Ecto neural progenitor cell (in vitro differentiated cells): ENCODE measurements at places on chromosomes 4 and X.

- no peak for DNase-seq
Observed at GRCh38 chrX:22690116-22690515, 309.6 kb upstream of the DDX53 start.

DNA sequence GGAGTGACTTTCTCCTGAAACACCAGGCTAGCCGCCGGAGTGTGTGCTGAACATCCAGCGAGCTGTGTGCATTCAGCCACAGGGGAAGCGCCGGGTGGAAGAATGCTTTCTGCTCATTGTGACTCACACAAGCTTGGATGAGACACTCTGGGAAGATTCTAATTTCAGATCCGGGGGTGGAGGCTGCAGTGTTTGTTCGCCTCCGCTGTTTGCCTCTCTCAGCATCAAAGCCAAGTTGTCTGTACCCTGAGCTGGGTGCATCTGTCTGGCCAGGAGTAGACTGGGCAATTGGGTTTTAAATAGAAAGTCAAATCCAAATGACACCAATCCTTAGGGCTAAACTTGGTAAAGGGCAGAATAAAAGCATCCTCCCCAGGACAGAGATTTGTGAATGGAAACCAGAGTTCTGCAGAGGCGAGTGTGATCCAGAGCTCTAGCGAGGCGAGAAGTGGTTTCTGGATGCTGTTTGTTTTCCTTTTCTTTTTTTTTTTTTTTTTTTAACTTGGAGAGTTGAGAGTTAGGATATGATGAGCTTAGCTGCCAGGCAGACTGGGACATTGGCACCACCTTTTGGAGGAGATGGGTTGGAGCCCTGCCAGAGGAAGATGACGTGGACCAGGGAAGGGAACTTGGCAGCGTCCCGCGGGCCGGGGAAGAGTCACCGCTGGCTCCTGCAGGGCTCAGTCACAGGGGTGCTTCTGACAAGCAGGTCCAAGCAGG, 196.0 kb upstream of the PSAPL1 start:
- no peak for DNase-seq

- peak; percentile 60 for DNase-seq
Observed at GRCh38 chr4:147924604-147925412, 192.9 kb downstream of the ARHGAP10 start.

GRCh38 chrX:74216421-74216820, 87.6 kb upstream of the ZCCHC13 start:
- no peak for DNase-seq

GRCh38 chr4:38084877-38085711, 124.9 kb downstream of the PTTG2 start:
- DNase-seq, result no peak

DNA sequence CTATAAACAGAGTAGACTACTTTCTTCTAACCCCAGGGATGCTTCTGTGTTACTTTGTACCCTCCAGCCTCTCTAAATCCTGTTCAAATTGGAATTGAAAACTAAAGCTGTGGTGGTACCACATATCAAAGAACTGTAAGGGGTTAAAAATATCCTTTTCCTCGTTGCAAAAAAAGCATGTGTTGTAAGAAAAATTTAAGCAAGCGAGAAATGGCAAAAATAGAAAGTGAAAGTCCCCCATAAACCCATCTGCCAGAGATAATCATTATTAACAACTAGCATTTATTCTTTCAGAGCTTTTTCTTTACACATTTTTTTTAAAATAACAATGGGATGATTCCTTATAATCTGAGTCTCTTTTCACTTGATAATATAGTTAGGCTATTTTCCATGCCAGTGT, 40.6 kb downstream of the TMEM164 start:
- no peak for DNase-seq

- DNase-seq, result no peak
Observed at GRCh38 chrX:138885886-138886285, 174.4 kb upstream of the FGF13 start.

DNA sequence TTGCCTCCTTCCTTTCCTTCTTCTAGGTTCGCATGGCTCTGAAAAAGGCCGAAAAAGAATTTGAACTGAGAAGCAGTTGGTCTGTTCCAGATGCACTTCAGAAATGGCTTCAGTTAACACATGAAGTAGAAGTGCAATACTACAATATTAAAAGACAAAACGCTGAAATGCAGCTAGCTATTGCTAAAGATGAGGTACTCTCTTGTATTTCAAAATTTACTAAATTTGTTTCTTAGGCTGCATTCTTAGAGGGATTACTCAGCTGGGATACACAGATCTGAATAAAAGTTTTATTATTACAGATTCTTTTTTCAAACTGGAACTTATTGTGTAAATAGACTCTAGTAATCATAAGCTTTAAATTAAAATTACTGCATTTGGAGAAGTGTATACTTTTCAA, 146.9 kb downstream of the STIM2 start:
- no peak for DNase-seq

DNA sequence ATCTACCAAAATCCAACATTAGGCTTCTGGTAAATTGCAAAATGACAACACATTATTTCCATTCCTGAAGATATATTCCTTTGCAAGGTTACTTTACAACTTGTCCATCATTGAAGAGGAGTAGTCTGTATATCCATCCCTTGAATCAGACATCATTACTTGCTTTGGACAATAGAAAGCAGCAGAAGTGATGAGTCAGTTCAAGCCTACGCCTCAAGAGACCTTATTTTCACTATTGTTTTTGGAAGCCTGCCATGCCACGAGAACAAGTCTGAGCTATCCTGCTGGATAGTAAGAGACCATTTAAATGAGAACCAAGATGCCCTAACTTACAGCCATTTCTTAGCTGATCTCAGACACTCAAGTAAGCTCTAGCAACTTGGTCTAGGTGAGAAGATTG, 246.0 kb upstream of the HHIP start:
- DNase-seq, result no peak

DNA sequence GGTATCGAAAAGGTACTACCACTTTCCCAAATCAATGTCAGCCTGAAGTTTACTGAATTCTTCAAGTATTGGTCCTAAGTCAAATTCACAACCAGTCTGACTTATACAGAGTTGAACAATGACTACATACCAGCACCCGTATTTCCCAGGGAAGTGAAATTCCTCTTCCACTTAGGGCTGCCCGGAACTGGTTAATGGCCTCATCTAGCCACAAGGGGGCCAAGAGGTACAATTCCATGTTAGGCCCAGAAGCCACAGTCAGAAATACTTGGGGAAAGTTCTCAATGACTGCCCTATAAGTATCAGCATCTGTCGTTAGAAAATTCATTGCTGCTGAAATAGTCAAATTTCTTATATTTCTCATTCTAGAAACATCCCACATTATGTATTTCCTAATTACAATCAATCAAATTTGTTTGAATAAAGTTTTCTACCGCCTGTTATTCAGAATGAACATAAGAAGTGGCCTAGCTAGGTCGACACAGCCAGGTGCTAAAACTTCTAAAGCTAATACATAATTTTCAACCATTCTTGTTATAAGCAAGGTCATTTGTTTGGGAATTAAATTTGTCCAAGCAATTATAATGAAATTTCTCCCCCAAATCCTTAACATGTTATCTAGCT, 5.6 kb upstream of the PCDH7 start:
- DNase-seq, result peak; percentile 53

DNA sequence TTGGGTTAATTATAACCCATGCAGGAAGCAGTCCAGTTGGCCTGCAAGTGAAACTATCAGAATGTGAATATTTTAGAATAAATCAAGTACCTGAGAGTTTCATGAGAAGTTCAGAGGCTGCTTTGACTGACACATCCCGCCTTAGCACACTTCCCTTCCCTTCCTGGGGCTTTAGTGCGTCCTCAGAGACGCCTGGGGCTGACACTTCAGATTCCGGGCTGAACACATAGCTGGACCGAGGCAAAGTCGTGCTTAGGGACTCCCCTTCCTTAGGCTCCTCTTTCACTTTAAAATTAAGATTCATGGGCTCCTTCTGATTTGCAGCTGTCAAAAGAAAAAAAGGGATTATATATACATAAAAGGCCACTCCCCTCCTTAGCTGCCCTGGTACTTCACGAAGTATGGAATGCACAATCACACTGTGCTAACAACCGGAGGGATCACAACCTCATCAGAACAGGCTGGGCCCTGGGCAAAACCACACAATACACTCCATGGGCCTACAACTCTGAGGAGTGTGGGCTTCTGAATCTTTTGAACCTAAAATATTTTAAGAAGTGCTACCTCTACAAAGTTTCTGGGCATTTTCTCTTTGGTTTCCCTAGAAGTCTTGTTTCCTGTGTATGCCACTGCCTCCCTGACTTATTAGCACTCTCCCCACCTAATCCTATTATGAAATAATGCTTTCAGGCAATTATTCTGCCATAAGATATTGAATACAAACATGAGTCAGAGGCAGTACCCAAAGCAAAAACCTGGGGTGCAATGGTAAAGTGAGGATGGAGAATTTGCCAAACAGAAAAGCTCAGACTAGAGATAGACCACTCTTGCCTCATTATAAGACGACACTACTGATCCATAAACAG, 68.2 kb downstream of the ZNF827 start:
- DNase-seq, result no peak

DNA sequence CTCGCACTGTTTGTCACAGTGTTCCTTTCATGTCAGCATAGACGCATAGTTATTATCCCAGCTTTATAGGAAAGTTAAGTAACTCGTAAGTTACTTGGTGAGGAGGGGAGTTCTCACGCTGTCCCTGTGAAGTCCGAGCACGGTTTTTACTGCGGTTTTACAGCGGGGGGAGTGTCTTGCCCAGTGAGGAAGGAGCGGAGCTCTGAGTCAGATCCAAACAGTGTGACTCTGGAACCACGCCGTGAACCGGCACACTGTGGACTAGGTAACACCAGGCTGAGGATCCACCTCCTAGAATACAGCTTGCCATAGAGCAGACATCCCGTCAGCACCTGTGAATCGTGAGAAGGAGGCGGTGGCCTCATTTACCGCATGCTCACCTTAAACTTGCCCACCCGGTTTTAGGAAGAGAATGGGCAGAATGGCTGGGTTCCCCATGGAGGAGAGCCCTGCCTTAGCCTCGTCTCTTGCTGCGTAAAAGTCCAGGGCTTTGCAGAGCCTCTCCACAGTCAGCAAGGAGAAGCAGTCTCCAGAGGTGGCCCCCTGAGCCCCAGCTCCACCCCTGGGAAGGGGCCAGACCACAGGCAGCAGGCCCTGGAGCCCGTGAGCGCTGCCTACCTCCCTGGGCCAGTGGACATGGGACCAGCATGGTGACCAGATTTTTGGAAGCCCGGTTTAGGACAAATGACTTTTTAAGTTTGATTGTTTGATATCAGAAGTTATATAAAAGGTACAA, 40.2 kb upstream of the HGFAC start:
- no peak for DNase-seq

DNA sequence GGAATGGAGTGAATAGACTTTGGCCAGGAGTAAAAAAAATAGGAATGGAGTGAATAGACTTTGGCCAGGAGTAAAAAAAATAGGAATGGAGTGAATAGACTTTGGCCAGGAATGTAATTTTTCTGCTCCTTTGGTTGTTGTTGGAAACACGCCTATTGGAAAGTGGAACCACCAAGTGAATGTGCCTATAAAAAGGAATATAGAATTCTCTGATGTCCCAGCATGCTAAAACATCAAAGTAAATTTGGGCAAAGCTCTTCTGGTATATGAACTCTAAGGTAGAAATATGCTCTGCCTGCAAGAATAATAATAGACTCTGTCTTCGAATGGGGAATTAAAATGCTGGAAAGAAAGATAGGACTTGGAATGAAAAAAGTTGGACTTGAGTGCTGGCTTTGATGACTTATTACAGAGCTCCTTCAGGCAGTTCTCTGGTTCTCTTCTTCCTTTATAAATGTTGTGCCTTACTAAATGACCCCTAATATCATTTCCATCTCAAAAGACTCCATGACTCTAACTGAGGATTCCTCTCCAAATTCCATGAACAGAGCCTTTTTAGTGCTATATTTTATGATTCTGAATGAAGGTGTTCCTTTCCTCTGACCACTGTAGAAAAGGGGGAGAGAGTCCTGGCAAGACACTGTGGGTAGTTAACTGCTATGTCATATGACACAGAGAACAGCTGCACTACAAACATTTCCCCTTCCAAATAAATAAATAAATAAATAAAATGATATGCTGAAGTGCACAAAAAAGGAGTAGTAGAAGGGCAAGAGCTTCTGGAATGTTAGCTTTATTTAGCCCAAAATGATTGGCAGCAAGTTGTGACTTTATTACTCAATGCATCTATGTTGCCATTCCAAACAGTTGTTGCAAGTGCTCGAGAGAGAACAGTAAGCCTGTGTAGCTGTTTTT, 13.5 kb upstream of the GBA3 start:
- no peak for DNase-seq

GRCh38 chr4:41362621-41363383, 106.1 kb downstream of the UCHL1 start:
- no peak for DNase-seq

- DNase-seq, result no peak
Observed at GRCh38 chr4:71369536-71369935, 30.7 kb downstream of the SLC4A4 start.

GRCh38 chr4:124754681-124755080, 42.1 kb upstream of the ANKRD50 start:
- no peak for DNase-seq

- DNase-seq, result no peak
Observed at GRCh38 chr4:94517492-94517891, 65.8 kb downstream of the PDLIM5 start.

- no peak for DNase-seq
Observed at GRCh38 chr4:89572224-89572858, 264.6 kb downstream of the SNCA start.

GRCh38 chr4:182975806-182976205, 58.6 kb upstream of the DCTD start:
- DNase-seq, result no peak

- no peak for DNase-seq
Observed at GRCh38 chr4:182065255-182065654, 177.9 kb upstream of the TENM3 start.

DNA sequence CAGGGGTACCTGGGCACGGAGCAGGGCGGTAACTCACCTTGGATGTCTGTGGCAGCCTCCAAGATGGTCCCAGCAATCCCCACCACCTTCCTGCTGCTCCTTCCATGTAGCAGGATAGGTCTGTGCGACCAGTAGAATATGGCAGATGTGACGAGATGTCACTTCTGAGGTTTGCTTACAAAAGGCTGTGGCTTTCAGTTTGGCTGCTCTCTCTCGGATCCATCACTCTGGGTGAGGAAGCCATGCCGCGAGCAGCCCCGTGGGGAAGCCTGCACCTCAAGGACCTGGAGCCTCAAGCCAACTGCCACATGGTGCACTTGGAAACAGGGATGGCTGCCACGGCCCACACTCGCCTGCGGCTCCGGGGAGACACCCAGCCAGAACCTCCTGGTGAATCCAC, 37.6 kb downstream of the WFS1 start:
- DNase-seq, result no peak

- DNase-seq, result no peak
Observed at GRCh38 chrX:70026112-70026850, 23.5 kb downstream of the AWAT2 start.
